ENCODE measurements at places on chromosomes 12 and 14.

DNA sequence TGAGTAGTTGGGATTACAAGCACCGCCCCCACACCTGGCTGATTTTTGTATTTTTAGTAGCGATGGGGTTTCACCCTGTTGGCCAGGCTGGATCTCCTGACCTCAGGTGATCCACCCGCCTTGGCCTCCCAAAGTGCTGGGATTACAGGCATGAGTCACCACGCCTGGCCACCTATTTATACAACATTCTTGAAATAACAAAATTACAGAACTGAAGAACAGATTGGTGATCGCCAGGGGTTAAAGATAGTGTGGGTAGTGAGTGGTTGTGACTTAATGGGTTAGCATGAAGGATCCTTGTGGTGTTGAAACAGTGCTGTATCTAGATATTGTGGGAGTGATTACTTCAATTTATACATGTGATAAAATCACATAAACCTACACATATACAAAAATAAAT lies 7.4 kb downstream of the GLIPR1L1 start:
- no peak for DNase-seq

GRCh38 chr12:2083008-2083407 lies 30.2 kb downstream of the CACNA1C start:
- DNase-seq, result no peak

DNA sequence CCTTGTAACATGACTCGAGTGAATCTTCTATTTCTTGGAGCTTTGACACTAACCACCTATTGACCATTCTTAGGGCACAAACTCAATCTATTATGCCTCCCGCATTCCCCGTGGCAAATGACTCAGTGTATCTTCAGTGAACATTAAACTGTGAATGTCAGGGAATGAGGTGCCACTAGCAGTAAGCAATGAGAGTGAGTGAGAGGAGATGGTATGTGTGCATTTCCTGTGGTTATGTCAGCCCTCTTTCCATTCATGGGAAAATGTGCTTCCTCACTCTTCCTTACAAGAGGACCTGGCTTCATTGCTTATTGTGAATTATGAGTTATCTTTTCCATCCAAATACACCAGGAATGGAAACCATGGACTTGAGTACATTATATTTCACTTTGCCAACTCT lies 229.2 kb downstream of the EMP1 start:
- DNase-seq, result no peak

DNA sequence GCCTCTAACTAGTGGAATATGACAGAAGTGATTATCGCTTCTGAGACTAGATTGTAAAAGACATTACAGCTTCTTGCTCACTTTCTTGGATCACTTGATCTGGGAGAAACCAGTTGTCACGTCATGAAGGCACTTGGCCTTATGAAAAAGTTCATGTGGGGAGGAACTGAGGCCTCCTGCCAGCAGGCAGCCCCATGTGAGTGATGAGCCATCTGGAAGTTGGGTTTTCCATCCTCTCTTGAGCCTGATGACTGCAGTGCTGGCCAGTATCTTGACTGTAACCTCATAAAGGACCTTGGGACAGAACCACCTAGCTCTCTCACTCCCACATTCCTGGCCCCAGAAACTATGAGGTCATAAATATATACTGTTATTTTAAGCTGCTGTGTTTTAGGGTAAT lies 28.0 kb downstream of the TTLL5 start:
- no peak for DNase-seq

GRCh38 chr12:89733579-89734201 lies 25.1 kb upstream of the ATP2B1 start:
- no peak for DNase-seq

DNA sequence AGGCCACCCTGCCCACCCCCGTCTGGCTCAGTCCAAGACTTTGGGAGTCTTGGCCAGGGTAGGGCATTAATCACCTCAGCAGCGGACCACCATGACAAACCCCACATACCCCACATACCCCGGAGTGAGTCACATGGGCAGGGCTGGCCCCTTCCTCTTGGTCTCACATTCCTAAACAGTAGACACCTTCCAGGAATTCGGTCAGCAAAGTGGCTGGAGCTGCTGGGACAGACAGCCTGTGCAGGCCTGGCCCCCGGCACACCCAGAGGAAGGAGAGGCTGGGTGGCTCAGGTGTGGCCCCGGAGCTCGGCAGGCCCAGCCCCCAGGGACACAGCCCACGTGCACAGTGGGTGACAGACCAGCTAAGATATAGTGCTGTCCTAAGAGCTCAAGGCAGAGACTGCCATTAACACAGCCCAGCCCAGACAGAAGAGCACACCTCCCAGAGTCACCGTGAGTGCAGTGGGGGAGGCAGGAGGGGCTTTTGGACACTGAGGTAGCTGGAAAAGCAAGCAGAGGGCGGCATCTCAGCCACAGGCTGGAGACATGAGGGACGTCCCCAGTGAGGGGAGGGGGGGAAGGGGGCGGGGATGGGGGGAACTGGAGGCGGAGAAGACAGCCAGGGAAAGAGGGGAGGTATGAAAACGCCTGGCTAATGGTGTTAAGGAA lies 24.0 kb downstream of the CCDC85C start:
- DNase-seq, result no peak

- no peak for DNase-seq
Observed at GRCh38 chr12:7241404-7242005, 52.0 kb downstream of the PEX5 start.

GRCh38 chr12:53968214-53969127 lies 4.5 kb upstream of the HOXC11 start:
- no peak for DNase-seq

- DNase-seq, result no peak
Observed at GRCh38 chr12:52656616-52657015, 4.6 kb upstream of the KRT2 start.

DNA sequence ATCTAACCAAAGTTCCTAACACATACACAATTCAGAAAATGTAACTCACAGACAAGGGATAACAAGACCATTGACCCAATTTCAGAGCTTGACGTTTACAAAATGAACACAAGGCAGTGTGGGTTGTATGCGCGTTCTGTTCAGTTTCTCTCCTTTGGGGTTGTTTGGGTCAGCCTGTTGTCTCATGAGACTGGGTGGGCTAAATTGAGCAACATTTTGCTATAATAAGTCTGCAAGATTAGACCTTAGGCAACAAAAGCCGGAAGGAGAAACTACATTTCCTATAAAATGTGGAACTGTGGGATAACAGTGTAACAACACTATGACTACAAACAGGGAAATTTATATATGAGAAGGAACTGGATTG lies 18.8 kb upstream of the LTA4H start:
- DNase-seq, result no peak

- DNase-seq, result no peak
Observed at GRCh38 chr14:103328941-103329340, 5.1 kb upstream of the EIF5 start.

- DNase-seq, result no peak
Observed at GRCh38 chr12:96769400-96769799, 137.7 kb upstream of the NEDD1 start.

DNA sequence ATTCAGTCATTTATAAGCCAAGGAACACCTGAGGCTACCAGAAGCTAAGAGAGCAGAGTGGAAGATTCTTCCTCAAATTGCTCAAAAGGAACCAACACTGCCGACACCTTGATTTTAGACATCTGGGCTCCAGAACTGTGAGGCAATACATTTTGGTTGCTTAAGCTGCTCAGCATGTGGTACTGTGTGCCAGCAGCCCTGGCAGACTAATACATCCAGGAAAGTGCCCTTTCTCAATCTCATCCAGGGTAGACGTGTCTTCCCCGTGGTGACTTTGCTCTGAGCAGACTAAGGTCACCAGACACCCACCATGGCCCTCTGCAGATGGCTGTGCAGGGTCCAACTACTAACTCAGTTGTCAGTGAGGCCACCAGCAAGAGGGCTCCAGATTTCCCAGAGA lies 122.8 kb downstream of the VRK1 start:
- DNase-seq, result no peak

- no peak for DNase-seq
Observed at GRCh38 chr12:31034372-31034771, 39.3 kb upstream of the DDX11 start.

DNA sequence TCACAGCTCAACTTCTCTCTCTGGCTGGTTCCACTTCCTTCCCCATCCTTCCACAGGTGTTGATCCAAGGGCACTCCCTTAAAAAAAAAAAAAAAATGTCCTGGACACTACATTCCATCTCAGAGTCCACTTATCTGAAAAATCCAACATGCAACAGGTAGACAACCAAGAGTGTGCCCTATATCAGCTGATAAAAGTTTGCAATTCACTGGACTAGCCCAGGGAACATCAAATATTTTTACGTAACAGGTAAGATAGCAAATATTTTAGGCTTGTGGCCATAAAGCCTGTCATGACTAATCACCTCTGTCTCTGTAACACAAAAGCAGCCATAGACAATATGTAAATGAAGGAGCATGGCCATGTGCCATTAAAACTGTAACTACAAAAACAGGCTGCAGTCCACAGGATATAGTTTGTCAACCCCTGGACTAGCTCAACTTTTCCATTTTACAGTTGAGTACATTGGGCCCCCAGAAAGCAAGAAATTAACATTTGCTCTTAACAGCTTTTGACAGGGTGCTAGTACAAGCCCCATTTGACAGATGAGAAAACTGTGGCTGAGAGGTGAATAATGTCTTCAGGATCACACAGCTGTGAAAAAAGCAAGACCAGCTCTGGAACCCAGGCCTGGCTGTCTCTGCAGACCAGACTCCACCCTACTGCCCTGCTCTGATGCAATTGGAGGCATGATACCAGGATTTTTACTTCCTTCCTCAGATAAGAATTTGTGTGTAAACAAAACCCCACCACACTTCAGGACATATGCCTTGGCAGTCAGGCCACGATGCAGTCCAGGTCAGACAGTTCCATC lies 68.9 kb downstream of the CMKLR1 start:
- DNase-seq, result no peak

DNA sequence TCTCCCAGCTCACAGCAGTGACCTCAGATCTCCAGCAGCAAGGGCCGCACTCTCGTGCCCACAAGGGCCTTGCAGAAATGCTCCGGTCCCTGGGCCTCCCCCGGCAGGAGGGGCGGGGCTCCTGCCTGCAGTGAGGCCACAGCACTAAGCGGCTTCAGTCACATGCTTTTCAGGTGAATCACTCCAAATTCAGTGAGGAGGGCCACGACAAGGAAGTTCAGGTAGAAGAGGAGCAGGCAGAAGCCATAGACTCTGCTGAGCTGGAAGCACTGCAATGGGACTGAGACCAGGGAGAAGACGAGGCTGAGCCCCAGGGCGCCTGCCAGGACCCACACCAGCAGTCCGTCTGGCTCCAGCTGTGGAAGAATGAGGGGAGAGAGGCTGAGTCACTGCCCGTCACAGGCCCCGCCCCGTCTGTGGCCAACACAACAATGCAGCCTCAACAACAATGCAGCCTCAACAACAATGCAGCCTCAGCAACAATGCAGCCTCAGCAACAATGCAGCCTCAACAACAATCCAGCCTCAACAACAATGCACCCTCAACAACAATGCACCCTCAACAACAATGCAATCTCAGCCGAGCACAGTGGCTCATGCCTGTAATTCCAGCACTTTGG lies 35.2 kb downstream of the SLC8B1 start:
- no peak for DNase-seq

DNA sequence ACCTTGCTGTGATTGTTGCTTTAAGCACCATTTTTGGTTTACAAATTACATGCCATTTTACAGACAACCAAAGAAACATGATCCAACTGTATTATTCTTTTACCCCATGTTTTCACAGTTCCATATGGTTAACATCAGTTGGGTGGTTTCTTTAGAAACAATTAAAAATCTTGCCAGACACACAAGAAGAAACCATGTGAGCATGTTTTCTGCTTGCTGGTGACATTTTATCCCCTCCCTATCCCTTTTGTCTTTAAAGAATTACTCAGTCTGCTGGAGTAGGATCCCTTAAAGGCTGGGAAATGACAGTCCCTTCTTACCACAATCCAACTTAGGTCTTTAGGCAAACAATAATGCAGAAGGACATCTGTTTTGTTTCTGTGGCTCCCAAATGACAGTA lies 121.8 kb upstream of the PLXNC1 start:
- DNase-seq, result no peak

GRCh38 chr14:62468946-62469345 lies 576.3 kb downstream of the KCNH5 start:
- no peak for DNase-seq

GRCh38 chr14:77908847-77909246 lies 108.9 kb downstream of the ADCK1 start:
- DNase-seq, result no peak

- no peak for DNase-seq
Observed at GRCh38 chr12:122097927-122098756, 19.6 kb downstream of the MLXIP start.

- no peak for DNase-seq
Observed at GRCh38 chr12:121580959-121581685, at the start of gene KDM2B. Gene KDM2B (minus strand): TSS chr12:121581023. CDS start chr12:121580911, 112 bp downstream.

GRCh38 chr12:31853520-31853919 lies 105.7 kb upstream of the RESF1 start:
- no peak for DNase-seq

DNA sequence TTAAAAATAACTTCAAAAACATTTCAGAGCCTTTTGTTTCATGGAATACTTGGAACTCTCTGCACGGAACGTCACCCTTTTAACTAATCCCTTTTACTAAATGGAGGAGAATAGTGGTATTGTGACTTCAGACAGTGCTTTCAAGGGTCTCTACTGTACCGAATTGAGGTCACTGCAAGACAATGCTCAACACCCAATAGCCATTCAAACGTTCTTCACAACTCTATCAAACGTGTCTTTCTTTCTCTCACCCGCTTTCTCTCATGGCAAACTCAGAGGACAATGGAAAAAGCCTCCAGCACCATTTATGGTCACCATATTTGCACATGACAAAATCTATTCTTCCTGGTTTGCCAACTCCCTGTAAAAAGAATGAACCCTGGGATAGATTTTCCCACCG lies 132.1 kb upstream of the SOX5 start:
- no peak for DNase-seq

GRCh38 chr14:102194856-102195255 lies 55.2 kb downstream of the WDR20 start:
- DNase-seq, result no peak

DNA sequence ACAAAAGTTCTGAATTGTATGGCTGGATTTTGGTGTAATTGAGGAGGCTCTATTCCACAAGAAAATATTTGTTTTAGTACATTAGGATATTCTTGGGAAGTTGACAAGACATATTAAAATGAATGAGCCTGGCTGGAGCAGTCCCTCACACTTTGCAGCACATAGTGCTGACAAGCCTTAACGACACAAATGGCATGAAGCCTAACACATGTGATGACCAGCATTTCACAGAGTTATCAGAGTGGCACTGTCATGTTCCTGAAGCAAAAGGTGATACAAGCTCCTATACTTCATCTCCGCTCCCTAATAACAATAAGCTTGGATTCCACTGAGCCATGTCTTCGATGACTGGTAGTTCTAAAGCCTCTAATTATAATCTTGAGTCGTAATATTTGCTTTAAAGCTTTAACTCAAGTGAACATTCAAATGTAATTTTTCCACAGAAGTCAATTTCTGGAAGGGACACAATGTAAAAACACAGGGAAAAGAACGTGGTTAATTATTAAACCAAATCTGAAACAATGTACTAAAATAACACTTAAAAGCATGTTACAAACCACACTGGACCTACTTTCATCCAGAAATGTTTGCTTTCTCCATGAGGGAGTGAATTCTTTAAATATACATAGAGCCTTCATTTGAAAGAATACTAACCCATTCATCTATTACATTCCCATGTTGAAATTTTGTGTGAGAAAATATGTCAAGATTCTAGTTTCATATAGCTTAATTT lies 49.6 kb downstream of the GRIP1 start:
- no peak for DNase-seq

- DNase-seq, result no peak
Observed at GRCh38 chr12:116432314-116432750, 126.8 kb upstream of the MAP1LC3B2 start.

Data from stimulated activated CD8-positive, alpha-beta memory T cell treated with anti-CD3 and anti-CD28 coated beads, Interleukin-7, amount 100 ng/mL, for 24 hours (primary cell).